Fibroblast of skin of abdomen (primary cell): ENCODE measurements at places on chromosomes 3 and 15.
A peak's percentile ranks its signal among the peaks of the same experiment; 100 is the strongest.

GRCh38 chr3:75342425-75342824, 321.7 kb upstream of the FRG2C start:
- DNase-seq, result no peak

- DNase-seq, result no peak
These were observed 920.7 kb upstream of the NR2F2 start for GRCh38 chr15:95409626-95410310.

GRCh38 chr15:90071220-90071807, 31.0 kb downstream of the IDH2 start:
- peak; percentile 80 for DNase-seq

- no peak for DNase-seq
These were observed 533 bp upstream of the SMAD3 start for GRCh38 chr15:67064607-67065530.

DNA sequence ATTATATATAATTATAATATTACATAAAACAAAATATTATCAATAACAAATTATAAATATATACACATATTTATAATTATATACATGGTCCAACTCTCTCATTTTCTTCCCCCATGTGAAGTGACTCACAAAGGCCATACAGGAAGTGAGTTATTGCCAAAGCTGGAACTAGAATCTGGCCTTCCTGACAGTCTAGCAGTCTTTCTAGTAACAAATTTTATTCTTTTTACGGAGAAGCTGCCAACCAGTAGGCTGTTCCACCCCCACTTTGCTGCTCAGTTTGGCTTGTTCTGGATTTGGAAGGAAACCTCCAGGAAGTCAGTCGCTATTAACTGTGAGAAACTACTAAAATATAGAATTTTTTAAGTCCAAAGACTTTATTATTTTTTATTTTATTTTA, 79.6 kb downstream of the DHX36 start:
- DNase-seq, result peak; percentile 32

DNA sequence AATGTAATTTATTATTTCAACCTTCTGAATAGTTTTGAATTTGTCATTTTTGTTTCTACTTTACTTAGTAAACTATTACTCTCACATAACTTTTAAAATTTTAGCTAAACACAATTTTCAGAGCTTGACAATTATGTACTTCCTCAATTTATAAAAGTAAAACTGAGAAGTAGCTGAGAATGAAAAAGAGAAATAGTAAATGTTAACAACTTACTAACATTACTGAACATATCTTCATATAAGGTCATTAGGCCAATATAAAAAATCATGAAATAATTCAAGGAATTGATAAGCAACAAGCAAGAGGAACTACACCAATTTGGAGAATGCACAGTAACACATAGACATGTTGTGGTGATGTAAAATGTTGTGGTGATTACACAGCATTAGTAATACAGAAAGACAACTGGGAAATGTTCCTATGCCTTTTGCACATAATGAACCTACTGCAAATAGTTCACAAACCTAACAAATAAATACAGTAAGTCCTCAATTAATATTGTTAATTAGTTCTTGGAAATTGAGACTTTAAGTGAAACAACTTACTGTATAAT, 137.9 kb downstream of the CBLB start:
- DNase-seq, result no peak

DNA sequence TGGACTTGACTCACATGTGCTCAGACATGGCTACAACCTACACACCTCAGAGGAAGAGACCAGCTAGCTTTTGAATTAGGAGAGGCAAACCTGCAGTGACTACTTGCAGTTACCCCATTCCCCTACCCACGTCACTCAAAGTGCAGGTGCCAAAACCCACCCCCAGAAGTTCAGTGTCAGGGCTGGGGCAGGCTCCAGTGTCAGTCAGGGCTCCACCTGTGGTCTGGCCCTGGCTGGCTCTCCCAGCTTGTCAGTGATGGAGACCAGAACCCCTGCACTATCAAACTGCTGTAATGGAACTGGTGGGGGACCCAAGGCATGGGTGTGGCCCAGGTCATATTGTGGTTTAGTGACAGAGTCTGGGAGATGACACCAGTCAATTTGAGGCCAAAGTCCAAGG, 32.6 kb upstream of the SLC41A3 start:
- DNase-seq, result no peak

GRCh38 chr3:136645915-136646314, 106.3 kb downstream of the STAG1 start:
- no peak for DNase-seq

GRCh38 chr3:186025161-186025560, 83.7 kb downstream of the ETV5 start:
- peak; percentile 85 for DNase-seq

DNA sequence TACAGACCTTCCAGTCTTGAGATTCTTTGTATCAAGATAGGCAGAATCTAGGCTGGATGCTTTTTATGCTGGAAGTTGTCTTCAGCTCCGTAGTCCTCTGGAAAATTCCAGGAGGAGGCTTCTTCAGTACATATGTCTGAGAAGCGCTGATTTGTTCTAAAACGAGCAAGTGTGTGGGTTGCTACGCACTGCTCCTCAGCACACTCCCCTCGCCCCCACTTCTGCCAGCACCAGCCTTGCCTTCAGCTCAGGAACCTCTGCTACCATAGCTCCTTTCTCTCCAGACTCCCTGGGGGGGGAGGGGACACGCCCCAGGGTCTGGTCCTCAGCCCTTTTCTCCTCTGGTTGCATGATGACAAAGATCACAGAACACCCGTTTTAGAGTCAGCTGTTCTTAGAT, 75.5 kb upstream of the TRA2B start:
- no peak for DNase-seq

DNA sequence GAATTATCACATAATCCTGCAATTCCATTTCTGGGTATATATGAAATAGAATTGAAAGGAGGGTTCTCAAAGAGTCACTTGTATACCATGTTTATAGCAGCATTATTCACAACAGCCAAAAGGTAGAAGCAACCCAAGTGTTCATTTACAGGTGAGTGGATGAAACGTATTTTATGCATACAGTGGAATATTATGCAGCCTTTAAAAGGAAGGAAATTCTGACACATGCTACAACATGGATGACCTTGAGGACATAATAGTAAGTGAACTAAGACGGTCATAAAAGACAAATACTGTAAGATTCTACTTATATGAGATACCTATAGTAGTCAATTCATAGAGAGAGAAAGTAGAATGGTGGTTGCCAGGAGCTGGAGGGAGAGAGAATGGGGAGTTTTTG, 110.8 kb upstream of the LIPC start:
- no peak for DNase-seq

- DNase-seq, result no peak
These were observed 119.5 kb downstream of the ZNF280D start for GRCh38 chr15:56613811-56614210.

GRCh38 chr3:133503409-133503808, 70.1 kb upstream of the CDV3 start:
- no peak for DNase-seq

- DNase-seq, result no peak
These were observed 330.7 kb upstream of the TRIM42 start for GRCh38 chr3:140347151-140347550.

- DNase-seq, result no peak
These were observed 21.6 kb downstream of the SLC6A6 start for GRCh38 chr3:14423963-14424362.

GRCh38 chr3:68135067-68135466, 480.7 kb upstream of the SUCLG2 start:
- no peak for DNase-seq

DNA sequence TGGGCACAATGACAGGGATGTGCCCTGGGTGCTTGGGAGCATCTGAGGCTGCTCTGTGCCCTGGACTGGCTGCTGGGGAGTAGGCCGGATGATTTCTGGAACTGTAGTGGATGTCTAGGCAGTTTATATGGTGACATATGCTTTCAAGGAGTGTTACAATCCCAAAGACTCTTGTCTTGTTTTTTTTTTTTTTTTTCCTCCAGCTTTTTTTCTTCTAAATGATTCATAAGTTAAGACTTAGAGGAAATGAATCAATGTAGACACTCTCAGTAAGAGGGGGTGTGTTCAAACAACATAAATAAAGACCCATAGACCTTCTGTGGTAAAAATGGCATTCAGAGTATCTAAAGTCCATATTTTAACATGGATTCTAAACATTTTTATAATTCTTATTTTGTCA, 706.1 kb upstream of the GOLIM4 start:
- peak; percentile 90 for DNase-seq
